Activated B cell treated with CpG ODN at 0.5 μM for 24 hours (primary cell): ENCODE measurements at places on chromosomes 5 and 9. TPM values are rescaled to one million over a fixed set of nuclear protein-coding genes. Genes with fewer than 3 reads are reported as not detected.

Gene STPG3
- 0.37 TPM in 1 of 2 replicates, not detected in the other for total RNA-seq

Gene CKS2
- 23.7 and 23.9 TPM in 2 replicates for total RNA-seq

GRCh38 chr5:172788771-172789686 is 18.0 kb upstream of the DUSP1 start:
- H3K27me3 ChIP-seq: no peaks in the 10 kb centered on the region
- DNase-seq: no peak
- H3K27ac ChIP-seq: no peak overlapping the region
- no peaks in the 10 kb centered on the region for H3K36me3 ChIP-seq

DNA sequence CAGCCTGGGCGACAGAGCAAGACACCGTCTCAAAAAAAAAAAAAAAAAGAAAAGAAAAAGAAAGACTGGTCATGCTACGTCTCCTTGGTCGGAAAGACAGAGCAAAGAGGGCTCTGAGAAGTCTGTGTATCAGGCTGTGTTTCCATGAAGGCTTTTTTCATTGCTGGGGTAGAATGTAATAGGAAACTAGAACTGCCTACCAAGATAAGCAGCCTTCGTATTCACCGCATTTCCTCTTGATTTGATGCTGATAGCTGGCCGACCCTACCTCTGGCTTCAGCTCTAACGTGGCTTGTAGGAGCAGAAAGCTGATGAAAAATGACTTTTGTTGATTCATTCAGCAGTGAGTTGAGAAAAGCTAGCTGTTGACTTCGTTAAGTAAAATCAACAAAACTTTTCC is 17.4 kb downstream of the SLC1A3 start:
- peaks cover 15% of the 10 kb centered on the region for H3K27me3 ChIP-seq
- H3K27ac ChIP-seq: no peak overlapping the region
- DNase-seq: no peak
- no peaks in the 10 kb centered on the region for H3K36me3 ChIP-seq
- H3K4me3 ChIP-seq: no peak overlapping the region
